ENCODE measurements at places on chromosomes 3 and 15.

DNA sequence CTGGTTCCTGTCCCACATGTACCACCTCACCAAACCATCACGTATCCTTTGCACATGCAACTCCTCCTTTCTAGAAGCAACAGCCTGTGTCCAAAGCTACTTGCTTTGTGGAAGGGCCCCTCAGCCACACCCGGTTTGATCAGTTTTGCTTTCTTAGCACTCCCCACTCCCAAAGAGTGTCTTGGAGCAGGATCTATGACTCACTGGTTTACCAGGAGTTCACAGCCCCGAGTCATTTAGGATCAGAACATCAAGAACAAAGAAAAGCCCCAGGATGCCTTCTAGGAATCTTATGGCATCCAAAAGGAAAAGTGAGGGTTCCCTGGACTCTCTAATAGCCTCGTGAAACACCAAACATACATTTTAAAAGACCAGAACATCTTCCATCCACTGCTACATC lies 50.7 kb upstream of the IGF1R start:
- DNase-seq, result no peak

DNA sequence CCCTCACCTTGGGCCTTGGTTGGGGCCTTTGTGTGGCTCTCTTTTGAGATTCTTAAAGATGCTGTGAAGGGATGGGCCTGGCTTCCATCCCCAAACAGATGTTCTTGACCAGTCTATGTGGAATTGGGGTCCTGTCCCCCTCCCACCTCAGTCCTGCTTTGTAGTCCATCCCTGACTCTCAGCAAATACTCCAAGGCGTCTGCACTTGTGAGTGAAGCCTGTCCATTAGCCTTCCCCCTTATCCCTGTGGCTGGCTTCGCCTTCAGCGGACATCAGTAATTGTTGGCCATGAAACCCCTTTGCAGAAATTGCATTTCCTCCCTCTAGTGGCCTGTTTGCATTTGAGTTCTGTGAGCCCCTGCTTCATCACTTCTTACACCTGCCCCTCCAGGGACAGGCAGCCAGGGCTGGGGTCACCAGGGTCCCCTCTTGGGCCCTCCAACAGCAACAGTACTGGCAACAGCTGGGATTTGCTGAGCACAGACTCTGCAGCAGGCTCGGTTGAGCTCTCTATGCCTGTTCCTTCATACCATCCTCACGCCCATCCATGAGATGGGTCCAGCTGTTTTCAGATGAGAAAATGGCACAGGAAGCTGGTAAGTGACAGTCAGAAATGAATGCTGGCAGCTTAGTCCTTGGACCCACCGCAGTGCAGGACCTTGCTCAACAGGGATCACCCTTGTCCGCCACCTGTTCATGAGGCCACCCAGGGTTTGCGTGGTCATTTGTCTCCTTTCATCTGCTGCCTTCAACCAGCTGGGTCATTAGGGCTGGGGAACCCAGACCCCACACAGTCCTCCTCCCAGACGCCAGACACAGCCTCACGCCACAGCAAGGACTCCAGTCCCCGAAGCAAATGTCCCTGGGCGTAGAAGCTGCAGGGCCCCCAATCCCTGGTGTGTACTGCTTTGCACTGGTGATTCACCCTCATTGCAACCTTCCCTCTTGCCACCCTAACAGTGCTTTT lies 8.9 kb upstream of the LRRK1 start:
- DNase-seq, result no peak

GRCh38 chr3:60333710-60334109 lies 917.5 kb downstream of the FHIT start:
- no peak for DNase-seq

- DNase-seq, result no peak
Observed at GRCh38 chr3:192155194-192155593, 572.1 kb downstream of the FGF12 start.

- no peak for DNase-seq
Observed at GRCh38 chr3:16136055-16136454, 38.4 kb upstream of the GALNT15 start.

- no peak for DNase-seq
Observed at GRCh38 chr3:55554634-55555425, 67.7 kb upstream of the WNT5A start.

DNA sequence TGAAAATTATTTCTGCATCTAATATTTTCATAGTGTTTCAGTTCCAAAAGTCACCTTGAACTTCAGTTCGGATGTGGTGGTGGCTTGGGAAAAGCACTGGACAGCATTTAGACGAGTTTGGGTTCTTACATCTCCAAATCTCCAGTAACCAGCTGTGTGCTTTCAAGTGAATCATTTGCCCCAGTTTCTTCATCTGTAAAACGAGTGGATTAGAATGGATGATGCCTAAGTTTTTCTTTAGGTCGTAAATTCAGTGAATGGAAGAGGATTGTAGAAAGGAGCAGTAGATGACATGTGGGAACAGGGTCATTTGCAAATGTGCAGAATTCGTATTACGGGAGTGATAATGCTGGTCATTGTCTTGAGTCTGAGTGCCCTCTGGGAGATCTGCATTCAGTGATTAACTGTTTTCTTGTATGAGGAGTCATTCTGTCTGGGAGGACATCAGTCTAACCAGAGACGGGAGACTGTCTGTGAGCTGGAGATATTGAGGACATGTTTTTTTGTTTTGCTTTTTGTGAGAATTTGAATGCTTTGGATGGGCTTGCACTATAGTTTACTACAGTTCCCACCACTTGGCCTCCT lies 641.6 kb upstream of the TBL1XR1 start:
- no peak for DNase-seq

- no peak for DNase-seq
Observed at GRCh38 chr3:106130384-106131198, 261.8 kb upstream of the CBLB start.

DNA sequence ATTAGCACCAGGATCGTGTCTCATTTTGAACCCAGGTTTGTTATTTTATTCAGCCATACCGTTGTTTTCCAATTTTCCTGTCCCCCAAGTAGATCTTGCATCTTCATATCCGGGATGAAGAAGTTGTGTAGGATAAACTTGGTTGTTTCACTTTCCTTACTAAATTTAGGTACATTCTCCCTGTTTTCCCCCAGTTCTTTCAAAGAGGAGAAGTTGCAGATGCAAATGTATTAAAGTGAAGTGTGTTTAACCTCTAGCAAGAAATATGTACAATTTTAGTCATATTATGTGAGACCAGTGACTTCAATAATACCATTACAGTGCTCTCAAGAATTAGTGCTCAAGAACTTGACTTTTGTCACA lies 1.3 kb downstream of the ATXN7 start:
- no peak for DNase-seq

DNA sequence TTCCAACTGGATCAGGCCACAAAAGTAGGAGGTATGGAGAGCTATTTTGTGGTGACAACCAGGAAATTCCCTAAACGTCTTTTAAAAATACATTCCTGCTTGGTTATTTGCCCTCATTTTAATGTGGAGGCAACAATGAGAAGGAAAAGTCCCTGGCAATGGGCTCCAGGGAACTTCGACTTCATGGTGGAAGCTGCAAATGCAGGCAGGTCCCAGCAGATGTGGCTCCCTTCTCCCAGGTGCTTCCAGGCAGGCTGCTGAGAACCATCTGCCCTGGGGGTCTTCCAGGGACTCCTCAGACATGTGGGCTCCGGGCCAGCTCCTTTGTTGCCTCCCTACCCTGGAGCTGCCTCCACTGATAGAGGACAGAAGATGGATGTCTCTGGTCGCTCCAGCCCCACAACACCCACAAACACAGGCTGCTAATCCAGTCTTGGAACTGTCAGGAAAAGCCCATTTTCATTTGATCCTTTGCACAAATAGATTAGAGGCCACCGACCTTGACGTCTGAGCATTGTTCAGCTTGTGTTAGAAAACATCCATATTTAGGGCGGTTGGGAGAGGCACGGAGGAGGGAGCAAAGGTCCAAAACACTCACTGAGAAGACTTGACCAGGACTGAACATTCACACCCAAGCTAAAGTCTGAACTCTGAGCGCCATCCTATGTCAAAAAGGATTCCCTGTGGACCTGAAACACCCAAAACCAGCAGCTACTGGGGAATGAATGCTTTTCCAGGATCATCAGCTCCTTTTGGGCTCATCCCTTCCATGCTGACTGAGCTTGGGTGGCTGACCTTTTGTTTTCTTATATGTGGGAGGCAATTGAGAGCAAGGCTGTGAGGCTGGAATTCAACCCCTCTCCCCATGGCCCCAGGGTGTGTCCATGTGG lies 30.2 kb upstream of the SLCO2A1 start:
- peak; percentile 38 for DNase-seq

- no peak for DNase-seq
Observed at GRCh38 chr15:66679061-66679656, 22.9 kb upstream of the SMAD6 start.

GRCh38 chr3:125045194-125045593 lies 10.6 kb downstream of the HEG1 start:
- no peak for DNase-seq
